ENCODE measurements at places on chromosomes 3 and 15.

GRCh38 chr3:141368062-141368924, at the start of gene ZBTB38:
TSS of gene ZBTB38 (plus strand) at chr3:141368504. CDS start at chr3:141442389, 73,885 bp downstream.
- DNase-seq, result no peak

DNA sequence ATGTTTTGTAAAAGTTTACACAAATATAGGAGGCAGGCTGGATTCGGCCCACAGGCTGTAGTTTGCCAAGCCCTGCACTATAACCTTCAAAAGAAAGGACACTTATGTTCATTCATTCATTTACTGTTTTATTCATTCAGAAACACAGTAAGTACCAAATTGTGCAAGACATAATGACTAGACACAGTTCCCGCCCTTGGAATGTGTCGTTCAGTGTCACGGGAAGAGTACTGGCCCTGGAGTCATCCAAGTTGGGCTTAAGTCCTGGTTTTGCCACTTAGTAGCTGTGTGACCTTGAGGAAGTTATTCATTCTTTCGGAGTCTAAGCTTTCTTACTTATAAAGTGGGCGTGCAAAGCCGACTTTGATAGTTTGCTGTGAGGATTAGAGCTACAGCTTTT, 22.0 kb downstream of the COLQ start:
- no peak for DNase-seq

- no peak for DNase-seq
Observed at GRCh38 chr3:65793495-65794200, 245.1 kb downstream of the MAGI1 start.

- DNase-seq, result no peak
Observed at GRCh38 chr15:73034221-73034620, 18.0 kb upstream of the NEO1 start.

GRCh38 chr3:94082391-94082937, 19.6 kb downstream of the NSUN3 start:
- peak; percentile 44 for DNase-seq

DNA sequence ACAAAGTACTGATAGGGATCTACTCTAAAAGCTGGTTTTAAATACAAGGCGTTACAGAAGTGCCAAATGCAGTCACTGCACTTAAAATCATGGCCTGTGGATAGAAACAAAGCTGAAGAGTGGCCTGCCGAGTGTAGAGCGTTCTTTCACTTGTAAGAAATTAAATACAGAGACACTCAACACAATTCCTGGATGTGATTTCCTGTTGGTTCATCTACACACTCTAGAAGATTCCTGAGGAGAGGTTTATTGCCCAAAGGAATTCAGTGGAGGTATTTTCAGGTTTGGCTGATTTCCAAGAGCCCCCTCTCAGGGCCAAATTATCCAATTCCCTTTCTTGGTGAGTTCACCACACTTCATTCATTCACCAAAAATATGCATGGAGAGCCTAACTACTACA, 200.3 kb upstream of the IL12A start:
- no peak for DNase-seq

Data from NCI-H187 treated with DMSO at 0.1 percent for 48 hours (cell line).